ENCODE measurements at places on chromosomes 7 and 10.

GRCh38 chr10:12563489-12563888, 214.1 kb downstream of the CAMK1D start:
- DNase-seq: no peak

DNA sequence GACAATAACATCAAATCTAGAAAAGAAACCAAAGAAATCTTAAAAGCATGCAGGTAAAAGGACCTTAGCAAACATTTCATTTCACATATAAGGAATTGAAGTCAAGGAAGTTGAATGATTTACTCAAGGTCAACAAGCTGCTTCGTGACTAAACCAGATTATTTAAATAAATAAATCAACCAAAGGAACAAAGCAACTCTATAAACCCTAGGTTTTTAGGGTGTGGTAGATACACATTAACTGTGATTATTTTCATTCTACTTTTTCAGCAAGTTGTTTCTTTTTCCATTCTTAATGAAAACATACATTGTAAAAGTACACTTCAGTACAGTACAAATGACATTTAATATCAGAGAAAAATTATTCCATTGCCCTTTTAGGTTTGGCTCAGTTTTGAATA, 382.0 kb upstream of the STEAP1 start:
- DNase-seq: no peak

- DNase-seq: no peak
Observed at GRCh38 chr7:100946766-100947365, 2.5 kb upstream of the MUC3A start.

GRCh38 chr10:48813291-48813690, 126.3 kb downstream of the LRRC18 start:
- DNase-seq: no peak

DNA sequence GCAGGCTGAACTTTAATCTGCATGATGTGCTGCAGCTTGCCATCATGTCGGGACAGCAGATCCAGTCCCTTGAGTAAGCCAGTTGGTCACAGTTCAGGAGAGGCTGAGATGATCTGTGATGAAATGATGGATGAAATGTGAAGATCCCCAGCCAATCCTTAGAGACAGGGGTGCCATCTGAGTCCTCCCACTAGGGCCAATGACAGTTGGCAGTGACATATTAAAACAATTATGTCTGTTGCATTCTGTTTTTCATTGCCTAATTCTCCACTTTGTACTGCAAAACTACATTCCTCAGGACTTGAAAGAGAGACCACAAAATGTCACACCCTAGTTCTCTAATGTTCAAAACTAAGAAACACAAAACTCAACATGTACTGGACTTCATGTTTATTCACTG, 66.3 kb upstream of the CAV2 start:
- DNase-seq: no peak

GRCh38 chr10:13775786-13776775, 189.3 kb downstream of the PRPF18 start:
- DNase-seq: no peak

DNA sequence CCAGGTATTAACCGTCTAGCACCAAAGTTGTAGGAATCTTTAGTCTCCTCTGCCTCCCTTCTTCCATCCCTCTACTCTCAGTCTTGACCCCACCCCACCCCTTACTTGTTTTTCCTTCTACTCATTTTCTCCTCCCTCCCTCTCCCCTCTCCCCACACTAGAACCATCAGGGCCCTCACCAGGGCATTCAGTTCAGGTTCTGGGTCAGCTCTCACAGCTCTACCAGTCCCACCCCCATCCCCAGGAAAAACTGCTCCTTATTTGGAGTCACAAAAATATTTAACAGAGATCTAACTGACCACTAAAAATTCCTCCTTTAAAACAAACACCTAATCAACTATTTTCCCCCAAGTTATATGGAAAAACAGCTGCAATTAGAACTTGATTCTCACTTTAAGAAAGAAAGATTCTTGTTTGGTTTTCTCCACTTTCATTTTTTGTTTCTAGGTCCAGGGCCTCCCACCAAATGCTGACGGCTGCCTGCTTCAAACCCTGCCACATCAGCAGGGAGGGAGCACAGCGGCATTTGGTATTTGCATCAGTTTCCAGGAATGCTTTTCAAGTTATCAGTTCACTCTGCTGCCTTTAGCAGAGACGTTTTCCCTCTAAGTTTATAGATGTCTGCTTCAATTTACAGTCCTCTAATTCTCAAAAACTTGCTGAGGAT, 2.8 kb upstream of the COL1A2 start:
- DNase-seq: no peak
